ENCODE measurements at places on chromosomes 2 and 18. TPM values are rescaled to one million over a fixed set of nuclear protein-coding genes. Genes with fewer than 3 reads are reported as not detected.

The PAIP2B gene
- 5.4 TPM for total RNA-seq

- H3K4me1 ChIP-seq: no peaks in the 10 kb centered on the region
- H3K27ac ChIP-seq: no peak overlapping the region
- H3K27me3 ChIP-seq: no peaks in the 10 kb centered on the region
- no peaks in the 10 kb centered on the region for H3K36me3 ChIP-seq
These were observed 40.7 kb upstream of the UPP2 start for GRCh38 chr2:158060835-158061435.

The CKAP2L gene
- total RNA-seq: 0.69 TPM

The TUBA4B gene
- total RNA-seq: not detected

- H3K27me3 ChIP-seq: no peaks in the 10 kb centered on the region
- H3K4me1 ChIP-seq: no peaks in the 10 kb centered on the region
- no peak overlapping the region for H3K27ac ChIP-seq
These were observed 4.2 kb downstream of the SFT2D3 start for GRCh38 chr2:127705391-127706065.

GRCh38 chr2:138291805-138292204, 209.8 kb upstream of the SPOPL start:
- no peaks in the 10 kb centered on the region for H3K36me3 ChIP-seq
- H3K4me1 ChIP-seq: no peaks in the 10 kb centered on the region
- no peaks in the 10 kb centered on the region for H3K27me3 ChIP-seq

The DNAJC5G gene
- total RNA-seq: not detected

GRCh38 chr2:38064801-38065501, 11.0 kb downstream of the CYP1B1 start:
- no peaks in the 10 kb centered on the region for H3K36me3 ChIP-seq
- no peaks in the 10 kb centered on the region for H3K27me3 ChIP-seq
- no peak overlapping the region for H3K27ac ChIP-seq
- H3K4me1 ChIP-seq: no peaks in the 10 kb centered on the region
- no peak overlapping the region for H3K4me3 ChIP-seq
- DNase-seq: no peak

DNA sequence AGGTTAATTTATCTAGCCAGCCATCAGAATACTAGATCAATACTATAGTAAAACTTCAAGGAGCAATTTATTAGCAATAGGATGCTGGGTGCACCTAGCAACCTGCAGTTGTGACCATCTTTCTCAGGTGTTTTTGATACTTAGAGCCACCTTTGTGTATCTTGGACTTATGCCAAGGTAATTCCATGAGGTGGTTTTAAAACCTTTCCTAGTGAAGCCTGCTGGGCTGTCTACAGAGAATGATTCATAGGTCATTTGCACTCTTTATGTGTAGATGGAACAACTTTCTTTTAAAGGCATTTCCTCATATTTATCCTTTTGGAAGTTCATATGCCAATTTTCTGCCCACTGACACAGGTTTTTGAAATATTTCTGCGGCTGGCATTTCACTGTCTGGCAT, 1030.1 kb upstream of the POU3F3 start:
- H3K4me3 ChIP-seq: no peak overlapping the region
- H3K36me3 ChIP-seq: no peaks in the 10 kb centered on the region
- no peak overlapping the region for H3K27ac ChIP-seq
- no peaks in the 10 kb centered on the region for H3K4me1 ChIP-seq

GRCh38 chr18:389658-390357, 110.7 kb downstream of the COLEC12 start:
- H3K27ac ChIP-seq: no peak overlapping the region
- H3K27me3 ChIP-seq: no peaks in the 10 kb centered on the region
- no peaks in the 10 kb centered on the region for H3K36me3 ChIP-seq
- no peaks in the 10 kb centered on the region for H3K4me1 ChIP-seq

DNA sequence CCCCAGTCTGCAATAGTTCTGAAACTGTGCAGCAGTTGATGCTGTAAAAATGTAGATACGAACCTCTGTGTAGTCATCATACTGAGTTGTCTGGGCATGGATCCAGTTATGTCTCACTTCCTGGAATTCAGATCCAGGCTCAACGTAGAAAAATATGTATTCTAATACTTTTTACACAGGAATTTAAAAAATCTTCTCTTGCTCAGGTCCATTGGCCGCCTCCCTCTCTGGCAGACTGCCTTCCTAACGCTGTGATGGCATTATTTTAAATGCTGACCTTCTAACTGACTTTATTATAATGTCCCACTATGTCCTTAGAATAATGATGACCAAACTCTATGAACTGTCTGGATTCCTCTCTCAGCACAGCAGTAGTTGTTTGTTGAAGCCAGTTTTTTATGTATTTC, 119.6 kb downstream of the FEZ2 start:
- peak; percentile 82 for DNase-seq
- no peaks in the 10 kb centered on the region for H3K27me3 ChIP-seq
- no peak overlapping the region for H3K4me3 ChIP-seq
- peaks cover 9% of the 10 kb centered on the region for H3K4me1 ChIP-seq
- H3K27ac ChIP-seq: peak overlapping the region; percentile 43
- peaks cover 5% of the 10 kb centered on the region for H3K36me3 ChIP-seq

All from aorta (tissue), 5 donors.